ENCODE measurements at places on chromosomes 2 and 18. TPM values are rescaled to one million over a fixed set of nuclear protein-coding genes. Genes with fewer than 3 reads are reported as not detected.

Gene SERPINB11
- not detected for total RNA-seq

Gene FRZB
- total RNA-seq, result not detected

Gene DSC1
- not detected for total RNA-seq

Gene UGT1A10
- total RNA-seq, result not detected

Gene NDC80
- total RNA-seq, result 9.8 TPM

Gene STARD6
- not detected for total RNA-seq

Gene MAIP1
- 20.2 TPM for total RNA-seq

Gene SP140
- total RNA-seq, result not detected

Gene IL1B
- total RNA-seq, result not detected

Gene KLHL14
- not detected for total RNA-seq

Gene SERPINB13
- total RNA-seq, result not detected

Gene LYG2
- total RNA-seq, result not detected

Gene TMEM200C
- total RNA-seq, result under 0.01 TPM

Gene POTEI
- total RNA-seq, result 0.09 TPM

Gene POU3F3
- total RNA-seq, result not detected

Gene VWA3B
- not detected for total RNA-seq

Gene DYSF
- total RNA-seq, result 87.3 TPM

Gene EPHA4
- 29.6 TPM for total RNA-seq

Gene IL36B
- not detected for total RNA-seq

Gene CNDP1
- not detected for total RNA-seq

Gene NGEF
- total RNA-seq, result 1.5 TPM

Gene PPP1R7
- total RNA-seq, result 71.2 TPM

Gene UXS1
- 36.1 TPM for total RNA-seq

Gene SCG2
- 0.38 TPM for total RNA-seq
